ENCODE measurements at places on chromosomes 2 and 18.

DNA sequence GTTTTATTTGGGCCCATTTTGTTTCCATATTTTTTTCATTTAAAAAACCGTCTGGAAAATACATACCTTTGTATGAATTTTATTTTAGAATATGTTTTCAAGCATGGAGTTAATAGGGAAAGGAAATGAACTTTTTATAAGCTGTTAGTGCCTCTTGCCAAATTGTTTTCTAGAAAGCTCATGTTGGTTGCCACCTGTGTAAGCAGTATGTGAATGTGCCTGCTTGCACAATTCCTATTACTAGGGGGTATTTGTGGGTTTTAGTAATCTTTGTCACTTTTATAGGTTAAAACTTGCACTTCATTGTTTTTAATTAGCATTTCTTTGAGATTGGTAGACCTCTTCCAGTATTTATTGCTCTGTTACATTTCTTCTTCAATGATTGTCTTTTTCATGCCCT, 107.3 kb downstream of the TANC1 start:
- DNase-seq = no peak

DNA sequence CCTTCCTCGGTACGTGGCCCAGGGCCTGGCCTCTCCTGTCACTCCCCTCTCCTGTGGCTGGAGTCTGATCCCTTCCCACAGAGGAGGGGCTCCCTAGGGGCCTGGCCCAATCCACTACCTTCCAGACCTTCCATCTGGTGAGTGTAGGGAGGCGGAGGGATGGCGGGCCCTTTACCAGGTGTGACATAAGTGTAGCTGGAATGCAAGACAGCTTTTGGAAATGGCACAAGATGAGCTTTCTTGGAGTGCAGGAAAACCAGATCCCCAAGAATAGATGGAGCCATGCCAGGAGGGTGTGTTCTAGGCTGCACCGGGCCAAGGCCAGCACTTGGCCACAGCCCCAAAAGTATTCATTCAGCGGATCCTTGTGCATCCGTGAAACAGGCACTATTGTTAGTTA, 30.1 kb downstream of the IGFBP5 start:
- DNase-seq = no peak

DNA sequence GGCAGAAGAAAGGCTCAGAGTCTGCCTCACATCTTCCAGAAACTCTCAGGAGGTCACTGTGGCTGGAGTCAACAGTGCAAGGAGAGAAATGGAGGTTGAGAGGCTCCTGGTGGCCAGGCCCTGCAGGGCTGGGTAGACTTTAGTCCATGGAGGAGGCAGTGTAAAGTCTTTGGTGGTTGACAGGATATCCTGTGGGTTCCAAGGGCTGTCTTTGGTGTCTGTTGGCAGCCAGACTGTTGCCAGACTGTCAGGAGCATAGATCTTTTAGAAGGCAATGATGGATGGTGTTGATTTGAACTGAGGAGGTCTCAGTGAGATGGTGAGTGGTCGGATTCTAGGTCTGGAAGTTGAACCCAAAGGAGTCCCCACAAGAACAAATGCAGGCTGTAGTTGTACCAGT, 45.0 kb upstream of the SKOR2 start:
- DNase-seq = no peak

- DNase-seq = no peak
Observed at GRCh38 chr2:176662753-176663152, 393.5 kb downstream of the MTX2 start.

- no peak for DNase-seq
Observed at GRCh38 chr2:25606892-25607291, 66.5 kb downstream of the DTNB start.

- DNase-seq = no peak
Observed at GRCh38 chr2:26573241-26573925, 67.8 kb downstream of the CIB4 start.

- no peak for DNase-seq
Observed at GRCh38 chr18:30965237-30965636, 77.3 kb downstream of the DSC3 start.

DNA sequence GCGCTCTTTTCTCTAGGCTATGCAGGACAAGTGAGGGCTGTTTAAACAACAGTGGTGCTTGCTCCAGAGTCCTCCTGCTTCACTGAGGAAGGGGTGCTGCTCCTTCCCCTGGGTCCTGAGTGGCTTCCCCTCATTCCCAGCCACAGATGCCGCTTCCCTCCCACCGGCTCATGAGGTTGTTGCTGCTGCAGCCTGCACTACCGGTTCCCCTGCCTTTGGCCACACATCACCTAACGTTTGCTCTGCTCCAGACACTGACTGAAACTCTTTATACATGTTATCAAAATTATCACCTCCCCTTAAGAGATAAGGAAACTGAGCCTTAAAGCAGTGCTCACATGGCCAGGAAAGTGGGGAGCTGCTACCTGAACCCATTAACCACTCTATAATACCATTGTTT, 130.8 kb upstream of the LGALSL start:
- no peak for DNase-seq

DNA sequence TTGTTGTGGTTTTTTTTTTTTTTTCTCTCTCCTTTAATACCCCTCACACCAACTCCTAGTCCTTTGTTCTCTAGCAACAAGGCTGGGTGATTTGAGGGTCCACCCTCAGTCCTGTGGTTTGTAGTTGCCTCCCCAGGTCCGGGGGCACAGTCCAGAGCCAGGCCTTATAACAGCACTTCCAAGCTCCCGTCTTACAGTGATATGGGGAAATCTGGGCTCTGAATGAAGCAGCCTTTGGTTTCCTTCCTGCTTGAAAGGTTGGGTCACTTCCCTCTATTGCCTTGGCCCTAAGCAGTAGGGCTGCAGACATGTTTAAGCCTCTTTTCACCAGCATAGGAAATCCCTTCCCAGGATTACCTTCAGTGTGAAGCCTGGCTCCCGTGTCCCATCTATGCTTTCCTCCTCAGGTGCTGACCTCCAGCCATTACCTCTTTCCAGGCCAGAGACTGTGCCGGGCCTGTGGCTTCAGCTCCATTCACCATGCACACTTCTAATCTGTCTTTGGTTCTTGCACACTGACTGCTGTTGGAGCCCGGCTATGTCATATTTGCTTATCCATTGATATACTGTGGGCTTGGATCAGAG, 21.2 kb upstream of the NTSR2 start:
- DNase-seq = no peak

DNA sequence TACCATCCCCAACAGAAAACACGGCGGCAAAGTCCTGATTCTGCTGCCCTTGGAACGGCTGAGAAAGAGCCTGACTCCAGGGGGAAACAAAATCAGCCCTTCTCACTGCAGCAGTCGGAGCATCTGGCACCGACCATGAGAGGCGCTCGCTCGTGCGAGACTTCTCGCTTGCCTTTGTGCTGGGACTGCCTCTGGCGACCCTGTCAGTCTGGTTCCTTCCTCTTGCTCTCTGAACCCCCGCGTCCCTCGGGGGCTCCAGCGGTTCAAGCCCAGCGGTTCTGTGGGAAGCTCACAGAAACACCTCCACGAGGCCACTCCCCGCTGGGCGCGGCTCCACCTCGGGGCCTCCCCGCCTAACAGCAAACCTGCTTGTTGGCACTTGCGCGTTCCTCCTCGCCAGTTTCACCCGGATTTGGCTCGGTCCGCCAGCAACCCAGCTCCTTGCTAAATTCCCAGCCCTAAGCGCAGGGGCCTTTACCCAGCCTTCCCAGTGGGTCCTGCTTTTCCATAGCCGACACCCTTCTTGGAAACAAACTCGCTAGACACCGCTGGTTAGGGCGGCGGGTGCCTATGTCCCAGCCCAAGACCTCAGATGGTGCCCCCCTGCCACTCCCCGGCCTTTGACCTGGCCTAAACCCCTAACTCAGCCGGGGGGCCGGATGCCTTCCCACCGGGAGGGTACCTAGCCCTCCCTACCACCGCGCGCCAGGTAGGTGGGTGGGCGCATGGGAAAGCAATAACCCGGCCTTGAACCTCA, 2.2 kb downstream of the RND3 start:
- no peak for DNase-seq

DNA sequence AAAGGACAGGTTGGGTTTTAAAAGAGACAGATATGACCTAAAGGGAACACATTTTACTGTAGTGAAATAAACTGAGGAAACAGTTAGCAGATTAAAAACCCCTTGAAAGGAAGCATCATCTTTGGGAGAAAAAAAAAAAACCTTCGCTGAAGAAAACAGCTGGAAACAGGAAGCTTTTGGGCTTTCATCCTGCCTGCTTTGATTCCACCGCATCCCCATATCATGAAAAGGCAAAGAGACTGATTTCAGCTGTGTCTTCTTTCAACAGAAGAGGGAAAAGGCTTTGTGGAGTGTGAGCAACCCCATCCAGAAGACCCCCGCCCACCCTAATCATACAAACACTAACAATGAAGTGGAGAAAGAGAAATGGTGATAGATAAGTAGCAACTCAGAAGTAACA, 86.4 kb downstream of the TCF4 start:
- no peak for DNase-seq

DNA sequence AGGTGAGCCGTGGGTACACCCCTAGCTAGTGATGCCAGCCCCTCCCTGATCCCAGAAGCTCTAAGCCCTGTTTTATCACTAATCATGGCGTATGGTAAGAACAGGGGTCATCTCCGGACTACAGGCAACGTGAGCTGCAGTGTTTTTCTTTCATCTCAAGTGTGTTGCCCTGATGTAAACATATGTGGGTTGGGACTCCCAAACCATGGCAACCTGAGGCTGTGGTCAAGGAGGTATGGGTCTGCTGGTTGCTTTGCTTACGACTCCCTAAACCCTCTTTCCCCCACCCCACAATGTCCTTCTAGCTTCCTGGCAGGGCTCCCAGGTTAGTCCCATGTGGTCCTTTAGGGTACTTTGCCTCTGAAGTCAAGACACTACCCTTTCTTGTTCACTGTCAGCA, 53.6 kb upstream of the AFF3 start:
- DNase-seq = no peak

- DNase-seq = no peak
Observed at GRCh38 chr2:238518172-238518820, 91.6 kb downstream of the ASB1 start.

DNA sequence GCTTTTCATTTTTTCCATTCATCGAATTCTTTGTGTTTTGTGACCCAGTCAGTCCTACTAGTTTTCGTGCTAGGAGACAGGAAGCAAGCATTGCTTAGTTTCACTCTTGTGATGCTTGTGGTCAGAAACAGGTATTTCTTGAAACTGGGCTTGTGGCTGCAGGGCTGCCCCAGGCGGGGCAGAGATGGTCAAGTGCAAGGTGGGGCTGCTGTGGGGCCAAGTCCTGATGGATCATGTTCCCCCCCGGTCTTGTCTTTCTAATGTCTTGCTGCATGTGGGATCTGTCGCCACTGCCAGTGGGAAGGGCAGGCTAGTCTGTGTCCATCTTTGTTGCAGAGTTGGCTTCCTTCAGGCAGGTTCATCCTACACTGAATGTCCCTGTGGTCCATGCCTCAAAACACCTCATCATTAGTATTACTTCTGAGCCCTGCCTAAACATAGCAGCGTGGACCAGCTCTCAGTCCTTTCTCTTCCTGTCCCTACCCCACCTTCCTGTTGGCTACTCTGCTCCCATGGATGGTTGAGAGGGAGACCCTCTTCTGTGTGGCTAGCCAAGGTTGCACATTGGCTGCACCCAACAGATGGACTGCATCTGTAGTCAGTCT, 38.7 kb downstream of the INPP4A start:
- DNase-seq = no peak

DNA sequence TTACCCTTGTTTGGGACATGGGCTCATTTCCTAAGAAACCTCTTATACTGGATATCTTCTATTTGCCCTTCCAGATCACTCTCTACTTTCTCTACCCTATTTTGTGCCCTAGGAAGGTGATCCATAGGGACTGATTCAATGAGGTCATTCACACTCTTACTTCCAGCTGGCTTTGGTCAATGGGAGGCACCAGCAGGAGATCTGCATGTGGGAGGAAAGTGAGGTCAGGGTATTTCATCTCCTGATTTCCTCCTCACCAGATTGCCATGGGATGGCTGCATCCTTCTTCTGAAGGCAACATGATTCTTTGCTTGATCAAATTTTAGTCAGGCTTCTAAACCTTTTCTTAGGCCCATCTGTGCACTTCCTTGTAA, 15.2 kb downstream of the M1AP start:
- DNase-seq = no peak

- no peak for DNase-seq
Observed at GRCh38 chr2:46885376-46885775, 30.2 kb downstream of the MCFD2 start.

DNA sequence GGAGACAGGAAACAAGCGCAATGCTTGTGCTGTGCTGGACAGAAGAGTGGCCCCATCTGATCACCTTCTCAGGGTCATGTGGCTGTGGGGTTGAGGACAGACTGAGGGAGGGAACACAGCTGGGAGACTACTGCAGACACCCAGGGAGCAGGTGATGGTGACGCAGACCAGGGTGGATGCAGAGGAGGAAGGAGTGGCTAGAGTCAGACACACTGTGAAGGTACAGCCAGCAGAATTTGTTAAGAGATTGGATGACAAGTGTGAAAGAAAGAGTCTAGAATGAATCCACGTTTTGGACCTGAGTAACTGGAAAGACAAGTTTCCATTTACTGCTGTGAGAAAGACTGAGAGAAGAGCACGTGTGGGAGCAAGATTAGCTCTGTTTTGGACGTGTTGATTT, 15.9 kb upstream of the POMC start:
- no peak for DNase-seq

GRCh38 chr18:77935342-77935741, 685.7 kb downstream of the GALR1 start:
- no peak for DNase-seq

GRCh38 chr2:164287056-164287455, 334.2 kb downstream of the GRB14 start:
- DNase-seq = no peak

DNA sequence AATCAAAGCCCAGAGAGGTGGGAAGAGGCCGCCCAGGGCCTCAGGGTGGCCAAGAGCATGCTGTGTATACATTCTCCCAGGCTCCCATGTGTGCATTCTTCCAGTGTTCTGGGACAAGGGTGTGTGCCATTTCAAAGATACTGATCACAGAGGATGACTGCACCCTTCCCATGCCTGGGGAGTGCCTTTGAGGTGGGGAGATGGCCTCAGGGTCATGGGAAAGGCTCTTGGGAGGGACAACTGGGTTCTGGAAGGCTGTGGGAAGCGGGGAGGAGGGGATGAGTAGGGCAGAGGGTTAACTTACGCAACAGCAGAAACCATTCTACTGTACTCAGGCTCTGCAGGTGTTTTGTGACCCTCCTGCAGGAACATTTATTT, 40.9 kb downstream of the KLHL29 start:
- no peak for DNase-seq

- no peak for DNase-seq
Observed at GRCh38 chr2:65877331-65878010, 445.1 kb upstream of the SPRED2 start.

DNA sequence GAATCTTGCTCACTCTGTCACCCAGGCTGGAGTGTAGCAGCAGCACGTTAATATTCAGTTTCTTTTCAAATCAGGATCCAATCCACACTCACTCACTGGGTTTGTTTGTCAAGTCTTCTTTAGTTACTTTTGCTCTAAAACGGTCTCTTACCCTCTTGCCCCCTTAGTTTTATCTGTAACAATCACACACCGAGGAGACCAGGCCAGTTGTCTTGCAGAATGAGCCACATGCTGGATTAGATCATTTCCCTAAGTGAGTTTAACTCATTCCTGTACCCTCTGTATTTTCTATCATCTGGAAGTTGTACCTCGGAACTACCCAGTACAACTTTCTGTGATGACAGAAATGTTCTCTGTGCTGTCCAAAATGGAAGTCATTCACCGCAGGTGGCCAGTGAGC, 20.7 kb upstream of the TOGARAM2 start:
- DNase-seq = no peak

Measured in stimulated activated CD4-positive, alpha-beta T cell treated with anti-CD3 and anti-CD28 coated beads, TNF-alpha, amount 100 ng/mL, for 1 hour (primary cell).